ENCODE measurements at places on chromosomes 6 and 20. TPM values are rescaled to one million over a fixed set of nuclear protein-coding genes. Genes with fewer than 3 reads are reported as not detected.
A peak's percentile ranks its signal among the peaks of the same experiment; 100 is the strongest.

Gene COL21A1
- 95.0 TPM for total RNA-seq

DNA sequence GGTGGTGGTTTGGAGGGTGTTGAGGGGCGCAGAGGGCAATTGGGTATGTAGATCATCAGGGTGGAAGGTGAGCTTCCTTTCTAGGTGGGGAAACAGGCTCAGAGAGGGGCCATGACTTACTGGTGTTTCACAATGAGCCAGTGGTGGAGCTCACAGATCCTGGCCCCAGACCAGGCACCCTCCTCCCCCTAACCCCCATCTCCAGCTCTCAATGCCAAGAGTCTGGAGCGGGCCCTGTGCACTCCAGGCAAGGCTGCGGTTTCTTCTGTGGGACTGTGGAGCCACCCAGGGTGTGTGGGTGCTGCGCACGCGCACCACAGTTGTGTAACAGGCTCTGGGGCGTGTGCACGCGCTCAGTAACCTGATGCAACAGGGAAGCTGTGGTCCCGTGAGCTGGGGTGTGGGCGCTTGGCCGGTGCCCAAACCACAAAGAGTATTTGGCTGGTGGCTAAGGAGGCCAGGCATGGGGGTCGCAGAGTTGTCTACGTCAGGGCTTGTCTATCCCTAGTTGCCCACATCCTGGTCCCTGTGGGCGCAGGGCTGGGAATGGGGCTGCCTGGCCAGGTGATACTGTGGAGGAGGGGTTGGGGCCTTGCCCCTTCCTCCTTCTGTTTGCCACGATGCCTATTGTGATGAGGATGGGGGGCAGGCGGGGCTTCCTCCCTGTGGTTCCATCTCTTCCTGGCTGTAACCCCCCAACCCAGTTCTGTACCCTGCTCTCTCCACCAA lies 37.5 kb upstream of the MRPS18A start:
- DNase-seq, result peak; percentile 86

Gene KCNQ5
- total RNA-seq, result 6.5 TPM

Gene HCK
- 3.7 TPM for total RNA-seq

Gene MEI4
- total RNA-seq, result 0.31 TPM

GRCh38 chr20:51497542-51498467 lies 44.7 kb downstream of the NFATC2 start:
- DNase-seq, result no peak

- DNase-seq, result peak; percentile 90
Observed at GRCh38 chr20:34938466-34939163, 17.0 kb downstream of the GSS start.

Gene STMND1
- not detected for total RNA-seq

Gene FAM209B
- not detected for total RNA-seq
